Motor neuron (in vitro differentiated cells): ENCODE measurements at places on chromosomes 1 and 21. TPM values are rescaled to one million over a fixed set of nuclear protein-coding genes. Genes with fewer than 3 reads are reported as not detected.

DNA sequence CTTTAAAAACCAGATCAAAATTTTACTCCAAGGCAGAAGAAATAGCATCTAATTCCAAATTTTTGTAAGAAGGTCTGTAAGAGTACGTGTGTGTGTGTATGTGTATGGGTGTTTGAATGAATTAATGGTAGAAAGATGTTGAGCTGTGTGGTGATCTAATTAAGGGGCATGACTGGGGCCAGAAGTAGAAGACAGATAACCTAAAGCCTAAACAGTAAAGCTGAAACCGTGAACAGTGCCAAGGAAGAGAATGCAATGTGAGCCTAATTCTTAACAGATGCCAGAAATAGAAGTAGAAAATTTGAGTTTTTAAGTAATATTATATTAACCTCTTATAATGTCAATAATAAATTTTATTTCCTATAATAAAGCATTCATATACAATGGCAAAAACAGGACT is 38.2 kb downstream of the BRINP3 start:
- no peak for ATAC-seq

DNA sequence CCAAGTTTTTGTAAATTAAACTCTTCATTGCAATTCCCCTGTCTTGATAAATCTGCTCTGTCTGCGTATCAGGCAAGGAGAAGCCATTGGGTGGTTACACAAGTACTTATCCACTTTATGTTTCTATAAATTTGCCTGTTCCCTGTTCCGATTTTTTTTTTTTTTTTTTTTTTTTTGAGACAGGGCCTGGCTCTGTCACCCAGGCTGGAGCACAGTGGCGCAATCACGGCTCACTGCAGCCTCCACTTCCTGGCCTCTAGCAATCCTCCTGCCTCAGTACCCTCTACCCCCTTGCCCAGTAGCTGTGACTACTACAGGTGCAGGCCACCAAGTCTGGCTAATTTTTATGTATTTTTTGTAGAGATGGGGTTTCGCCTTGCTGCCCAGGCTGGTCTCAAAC is 11.1 kb upstream of the CSRP1 start:
- ATAC-seq = no peak

DNA sequence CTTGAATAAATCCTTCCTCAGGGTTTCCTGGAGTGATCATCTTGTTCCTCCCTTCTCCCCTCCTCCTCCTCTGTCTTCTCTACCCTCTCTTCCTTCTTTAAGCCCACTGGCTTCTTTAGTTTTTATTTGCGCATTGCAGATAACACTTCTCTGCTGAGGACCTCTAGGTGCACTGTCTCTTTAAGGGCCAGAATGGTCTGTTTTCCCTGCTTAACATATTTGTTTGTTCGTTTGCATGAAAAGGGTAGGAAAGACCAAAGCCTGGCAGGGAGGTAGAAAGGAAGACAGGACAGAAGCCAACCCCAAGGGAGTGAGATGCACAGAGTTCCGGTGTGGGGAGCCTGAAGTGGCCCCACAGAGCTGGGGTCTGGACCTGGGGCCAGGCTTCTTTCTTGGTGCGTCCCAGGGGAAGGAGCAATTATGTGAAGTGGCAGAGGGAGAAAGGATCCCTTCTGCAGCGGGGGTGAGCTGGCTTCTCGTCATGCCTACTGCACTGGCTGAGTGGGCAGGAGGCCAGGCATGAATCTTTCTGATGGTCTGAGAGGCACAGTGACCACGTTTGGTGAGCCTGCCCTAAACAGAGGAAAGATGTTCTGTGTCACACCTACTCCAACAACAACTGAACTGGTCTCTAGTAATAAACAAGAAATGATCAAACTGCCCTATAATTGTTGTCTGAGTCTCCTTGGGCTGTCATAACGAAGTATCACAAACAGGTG is 232.7 kb downstream of the KCNJ6 start:
- no peak for ATAC-seq

- no peak for ATAC-seq
These were observed 25.8 kb downstream of the SMIM12 start for GRCh38 chr1:34833711-34834110.

DNA sequence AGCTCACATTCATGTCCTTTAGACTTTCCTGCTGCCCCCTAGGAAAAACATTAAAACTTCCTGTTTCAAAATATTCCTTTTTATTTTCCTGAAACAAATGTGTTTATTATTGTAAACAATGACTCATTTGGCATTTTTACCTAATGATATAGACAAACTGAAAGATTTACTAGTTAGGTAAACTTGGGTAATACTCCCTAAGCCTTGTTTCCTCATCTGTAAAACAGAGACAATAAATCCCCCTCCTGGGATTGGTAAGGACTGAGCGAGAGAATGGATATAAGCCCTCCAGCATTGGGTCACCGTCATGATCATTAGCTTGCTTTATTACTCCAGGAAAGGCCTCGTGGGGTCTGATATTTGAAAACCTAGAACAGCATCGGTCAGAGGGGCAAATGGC is 59.8 kb downstream of the LPAR3 start:
- no peak for ATAC-seq

GRCh38 chr1:244448279-244449036 is 3.3 kb downstream of the ADSS2 start:
- no peak for ATAC-seq

The SPRR2E gene
- total RNA-seq = not detected in 2 replicates

- no peak for ATAC-seq
These were observed 35.5 kb downstream of the CAPN2 start for GRCh38 chr1:223747838-223748335.
